ENCODE measurements at places on chromosomes 2 and 18.

DNA sequence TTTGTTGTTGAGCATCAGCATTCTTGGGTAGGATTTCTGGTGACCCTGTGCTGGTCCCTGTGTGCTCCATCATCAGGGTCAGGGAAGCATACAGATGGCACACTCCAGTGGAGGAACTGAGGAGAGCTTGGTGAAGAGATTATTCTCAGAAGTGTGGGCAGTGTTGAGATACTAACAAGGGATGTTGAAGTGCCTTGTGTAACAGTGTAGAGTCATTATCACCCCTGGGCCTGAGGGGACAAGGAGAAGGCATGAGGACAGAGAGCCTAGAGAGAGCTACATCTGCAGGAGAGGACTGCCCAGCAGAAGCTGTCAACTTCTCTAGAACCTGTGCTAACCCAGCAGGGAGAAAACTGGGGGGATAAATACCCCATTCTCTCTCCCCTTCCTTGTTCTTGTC, 189.0 kb downstream of the PLCL1 start:
- no peak for DNase-seq

DNA sequence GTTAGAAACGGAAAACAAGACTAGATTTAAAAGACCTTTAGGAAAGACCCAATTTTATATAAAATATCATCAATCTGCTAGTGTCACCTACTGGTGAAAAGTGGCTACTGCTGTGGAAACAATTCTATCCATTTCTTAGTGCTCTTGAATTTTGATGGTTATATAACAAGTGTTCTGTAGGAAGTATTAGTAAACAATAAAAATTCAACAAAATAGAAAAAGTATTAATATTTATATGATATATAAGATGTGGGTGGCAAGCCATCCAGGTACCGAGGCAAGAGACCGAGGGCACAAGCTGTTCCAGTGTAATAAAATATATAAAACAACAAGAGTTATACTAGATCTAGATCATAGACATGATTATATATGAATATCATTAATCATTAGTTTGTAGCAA, 6.2 kb upstream of the TMEM87B start:
- DNase-seq: peak; percentile 58

- DNase-seq: no peak
Observed at GRCh38 chr2:17543848-17544247, 3.4 kb downstream of the VSNL1 start.

DNA sequence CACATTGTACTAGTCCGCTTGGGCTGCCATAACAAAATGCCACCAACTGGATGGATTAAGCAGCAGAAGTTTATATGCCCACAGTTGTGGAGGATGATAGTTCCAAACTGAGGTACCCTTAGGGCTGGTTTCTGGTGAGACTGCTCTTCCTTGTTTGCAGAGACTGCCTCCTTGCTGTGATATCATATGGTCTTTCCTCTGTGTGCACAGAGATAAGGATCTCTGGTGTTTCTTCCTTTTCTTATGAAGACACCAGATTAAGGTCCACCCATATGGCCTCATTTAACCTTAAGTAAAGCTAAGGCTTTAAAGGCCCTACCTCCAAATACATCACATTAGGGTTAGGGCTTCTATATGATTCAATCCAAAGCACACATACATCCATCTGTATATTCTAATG, 738.2 kb upstream of the GCFC2 start:
- no peak for DNase-seq

- DNase-seq: peak; percentile 51
Observed at GRCh38 chr2:37344453-37345361, at the start of gene QPCT. QPCT (plus strand) TSS chr2:37344630; CDS start chr2:37344732, 102 bp downstream.

GRCh38 chr2:161118722-161119121, 41.5 kb upstream of the TANK start:
- no peak for DNase-seq

DNA sequence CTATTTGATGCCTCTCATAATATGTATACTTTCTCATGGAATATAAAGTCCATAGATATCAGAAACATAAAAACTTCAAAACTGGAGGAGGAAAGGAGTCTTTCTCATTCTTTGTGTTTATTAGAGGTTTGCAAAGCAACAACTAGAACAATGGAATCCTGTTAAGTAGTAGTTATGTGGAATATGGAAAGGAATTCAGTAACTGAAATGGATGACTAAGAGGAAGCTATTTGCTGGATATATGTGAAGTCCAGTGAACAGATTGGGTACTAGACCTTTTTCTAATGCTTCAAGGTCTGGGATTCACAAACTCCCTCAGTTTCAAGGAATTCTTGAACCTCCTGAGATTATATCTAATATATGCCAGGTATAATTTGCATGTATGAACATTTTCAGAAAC, 353.6 kb upstream of the FANCL start:
- no peak for DNase-seq

GRCh38 chr2:24354957-24355356, 5.4 kb downstream of the ITSN2 start:
- no peak for DNase-seq

GRCh38 chr2:217797165-217797564, 205.6 kb downstream of the TNS1 start:
- DNase-seq: no peak

- DNase-seq: no peak
Observed at GRCh38 chr2:197191940-197192322, 118.6 kb downstream of the ANKRD44 start.

DNA sequence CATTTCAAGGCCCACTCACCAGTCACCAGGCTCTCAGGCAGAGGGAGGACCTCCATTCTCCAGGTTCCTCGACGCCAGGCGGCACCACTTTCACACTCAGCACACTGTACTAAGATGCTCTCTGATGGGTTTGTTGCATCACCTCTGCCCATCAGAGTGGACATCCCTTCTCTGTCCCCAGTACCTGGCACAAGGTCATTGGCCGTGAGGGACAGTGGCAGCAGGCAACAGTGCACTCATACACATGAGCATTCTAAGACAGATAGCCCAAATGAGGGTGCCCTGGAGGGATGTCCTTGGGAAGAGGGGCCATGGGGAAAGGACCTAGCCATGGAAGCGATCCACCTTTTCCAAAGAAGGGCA, 3.0 kb upstream of the ADRA2B start:
- DNase-seq: no peak

DNA sequence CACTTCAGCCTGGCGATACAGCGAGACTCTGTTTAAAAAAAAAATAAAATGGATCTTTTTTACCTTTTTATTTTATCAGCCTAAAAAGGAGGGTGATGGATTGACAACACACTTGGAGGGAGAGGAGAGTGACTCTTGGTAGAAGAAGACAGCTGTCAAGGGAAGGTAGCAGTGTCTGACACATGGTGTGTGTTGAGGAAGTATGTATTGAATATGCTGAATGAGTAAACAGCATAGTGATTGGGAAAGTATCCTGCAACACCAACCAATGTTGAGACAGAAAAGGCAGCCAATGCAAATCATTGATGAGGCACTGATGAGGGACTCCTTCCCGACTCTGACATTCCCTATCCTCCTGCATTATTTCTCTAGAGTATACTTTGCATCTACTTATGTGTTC, 306.4 kb downstream of the LPIN1 start:
- no peak for DNase-seq

GRCh38 chr2:172996387-172996961, 79.2 kb upstream of the MAP3K20 start:
- DNase-seq: no peak
